ENCODE measurements at places on chromosomes 5 and 9.

DNA sequence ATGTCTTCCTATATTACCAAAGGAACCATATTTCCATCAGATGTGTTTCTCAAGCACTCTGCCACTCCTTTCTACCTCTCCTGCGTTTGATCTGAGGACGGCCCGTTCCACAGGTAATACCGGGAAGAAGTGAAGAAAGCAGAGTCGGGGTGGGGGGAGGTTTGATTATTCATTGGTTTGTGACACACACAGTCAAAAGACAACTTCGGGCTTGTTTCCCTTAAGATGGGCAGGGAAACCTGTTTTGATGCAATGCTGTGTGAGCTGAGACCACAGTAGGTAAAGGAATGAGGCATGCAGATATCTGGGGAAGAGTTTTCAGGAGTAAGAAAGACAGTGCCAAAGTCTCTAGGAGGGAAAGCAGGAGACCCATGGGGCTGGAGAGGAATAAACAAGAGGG, 54.0 kb downstream of the BOD1 start:
- DNase-seq = no peak

- DNase-seq = no peak
Measured at GRCh38 chr5:95967236-95967635, 5.6 kb upstream of the ELL2 start.

DNA sequence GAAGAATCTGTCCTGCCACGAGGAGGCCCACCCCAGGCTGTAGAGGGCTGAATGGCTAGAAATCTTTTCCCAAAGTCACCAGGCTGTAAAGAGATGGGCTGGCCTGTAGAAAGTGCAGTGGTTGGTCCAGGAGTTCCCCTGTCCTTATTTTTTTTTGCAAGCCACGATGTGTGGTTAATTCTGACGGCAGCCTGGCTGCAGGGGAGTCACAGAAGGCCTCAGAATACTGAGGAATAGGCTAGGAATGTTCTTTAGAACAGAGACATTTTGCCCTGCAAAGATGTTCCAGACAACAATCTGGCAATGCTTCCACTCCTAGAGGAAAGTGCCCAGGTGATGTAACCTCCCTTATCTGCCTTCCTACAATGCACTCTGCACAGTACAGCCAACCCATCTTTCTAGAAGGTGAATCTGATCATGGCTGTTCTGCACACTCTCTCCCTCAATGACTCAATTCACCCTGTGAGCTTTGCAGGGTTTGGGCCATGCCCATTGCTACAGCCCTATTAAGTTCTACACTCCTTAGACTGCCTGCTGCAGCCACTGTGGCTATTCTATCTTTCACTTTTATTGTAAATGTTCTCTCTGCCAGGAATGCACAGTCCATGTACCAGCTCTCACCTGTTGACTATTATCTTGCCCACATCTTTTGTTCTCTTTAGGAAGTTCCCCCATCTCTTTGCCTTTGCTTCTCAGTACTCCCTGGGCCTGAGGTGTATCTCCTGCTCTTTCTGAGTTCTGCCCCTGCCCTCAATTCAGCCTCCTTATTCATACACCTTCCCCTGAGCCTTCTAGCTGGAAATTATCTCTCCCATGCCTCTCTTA, 377.8 kb upstream of the CLINT1 start:
- no peak for DNase-seq

DNA sequence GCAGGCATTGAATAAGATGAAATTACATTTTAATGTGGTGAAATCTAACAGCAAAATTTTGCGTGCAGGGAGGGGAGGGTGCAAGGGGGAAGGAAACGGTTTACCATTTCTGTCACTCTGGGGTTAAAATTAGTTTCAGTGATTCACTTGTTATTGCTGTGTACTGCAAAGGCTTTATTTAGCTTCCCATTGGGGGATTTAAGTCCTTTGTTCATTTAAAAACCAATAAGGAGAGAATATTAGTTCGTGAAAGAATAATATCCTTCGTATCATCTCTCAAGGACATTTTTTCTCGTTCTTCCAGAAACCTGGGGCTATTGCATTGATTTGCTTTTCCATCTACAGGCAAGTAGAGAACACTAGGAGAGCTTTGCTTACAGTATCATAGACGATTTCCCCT, 667.8 kb upstream of the RGMB start:
- no peak for DNase-seq

DNA sequence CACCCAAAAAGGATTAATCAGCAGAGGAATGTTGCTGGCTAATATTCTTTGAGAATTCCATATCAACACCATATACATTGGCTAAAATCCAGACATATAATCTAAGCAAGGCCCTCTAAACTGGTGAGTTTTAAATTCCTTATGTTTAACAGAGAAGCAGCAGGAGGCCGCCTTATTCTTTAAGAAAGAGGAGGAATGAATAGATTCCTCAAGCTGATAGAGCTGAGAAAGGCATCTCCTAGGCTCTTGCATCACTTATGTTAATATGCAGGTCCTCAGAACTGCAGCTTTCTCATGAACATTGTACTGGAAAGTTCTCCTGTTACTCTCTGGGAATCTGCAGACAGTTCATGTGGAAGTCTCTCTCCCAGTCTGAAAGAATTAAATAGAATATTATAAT, 20.1 kb upstream of the SMARCA2 start:
- no peak for DNase-seq

DNA sequence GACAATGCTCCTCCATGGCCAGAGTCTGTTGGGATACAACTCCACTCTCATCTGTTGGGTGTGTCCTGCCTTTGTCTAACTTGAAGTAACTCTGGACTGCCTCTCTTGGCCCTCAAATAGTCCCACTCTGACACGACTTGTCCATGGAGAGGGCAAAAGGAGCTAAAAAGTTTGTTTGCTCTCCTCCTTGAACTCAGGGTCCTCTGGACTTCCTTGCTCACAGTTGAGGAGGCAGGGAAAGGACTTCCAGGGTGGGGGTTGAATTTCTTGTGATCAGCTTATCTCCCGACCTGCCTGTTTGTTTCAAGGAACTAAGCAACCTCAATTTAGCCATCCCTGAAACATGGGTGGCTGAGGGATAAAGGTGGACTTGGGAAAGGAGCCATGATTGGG, 11.7 kb downstream of the DNAJB5 start:
- no peak for DNase-seq

DNA sequence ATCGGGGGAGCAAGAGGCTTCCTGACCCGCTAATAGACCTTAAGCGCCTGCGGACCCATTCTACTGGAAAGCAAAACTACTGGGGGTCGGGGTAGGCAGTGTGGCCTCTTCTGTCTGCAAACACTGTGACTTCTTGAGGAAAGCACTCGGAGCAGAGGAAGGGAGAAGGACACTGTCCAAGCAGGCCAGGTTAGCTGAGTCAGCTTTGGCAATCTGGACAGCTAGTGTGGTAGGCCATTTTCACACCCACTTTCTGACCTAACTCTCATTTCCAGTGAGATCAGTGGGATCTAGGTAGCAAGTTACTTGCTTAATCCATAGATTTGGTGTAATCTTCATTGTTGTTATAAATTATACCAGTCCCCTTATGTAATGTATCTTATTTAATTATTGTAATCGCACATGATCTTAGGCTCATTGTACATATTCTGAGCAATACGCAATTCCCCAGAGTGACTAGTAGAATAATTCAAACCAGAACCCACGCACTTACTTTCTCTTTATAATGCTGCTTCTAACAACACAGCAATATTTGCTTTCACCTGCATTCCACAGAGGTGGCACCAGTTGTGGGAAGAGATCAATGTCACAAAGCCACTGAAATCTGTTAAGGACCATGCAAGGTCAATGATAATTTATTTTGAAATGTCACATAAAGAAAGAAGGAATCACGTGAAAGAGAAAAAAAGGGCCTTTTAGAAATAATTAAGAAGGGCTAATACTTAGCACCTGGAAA, 82.9 kb downstream of the NREP start:
- DNase-seq = no peak

DNA sequence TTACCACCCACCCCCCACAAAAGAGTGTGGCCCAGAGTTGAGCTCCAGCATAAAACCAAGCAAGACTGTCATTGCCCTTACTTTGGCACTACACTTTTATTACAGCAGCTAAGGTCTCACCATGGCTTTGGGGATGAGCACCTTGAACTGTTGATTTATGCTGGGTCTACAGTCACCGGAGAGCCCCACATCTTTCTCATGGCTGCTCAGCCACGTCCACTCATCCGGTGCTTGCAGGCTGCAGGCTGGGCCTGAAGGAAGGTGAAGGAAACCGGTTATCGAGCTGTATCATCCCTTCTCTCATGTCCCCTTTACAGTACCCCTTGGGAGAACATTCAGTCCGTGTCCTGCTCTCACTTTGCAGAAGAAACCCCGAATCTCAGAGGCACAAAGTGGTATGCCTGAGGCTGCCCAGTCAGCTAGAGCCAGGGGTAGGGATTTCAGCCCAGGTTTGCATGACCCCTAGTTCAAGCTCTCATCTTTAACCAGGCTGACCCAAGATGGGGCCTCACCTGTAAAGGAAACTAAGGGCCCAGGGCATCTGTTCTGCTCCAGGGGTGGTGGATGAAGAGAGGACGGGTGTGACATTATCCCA, 11.6 kb downstream of the TMOD1 start:
- DNase-seq = no peak

GRCh38 chr9:134959971-134960310, 42.2 kb upstream of the FCN1 start:
- DNase-seq = no peak
